Right atrium auricular region (tissue), 2 donors: ENCODE measurements at places on chromosomes 7 and 10.

DNA sequence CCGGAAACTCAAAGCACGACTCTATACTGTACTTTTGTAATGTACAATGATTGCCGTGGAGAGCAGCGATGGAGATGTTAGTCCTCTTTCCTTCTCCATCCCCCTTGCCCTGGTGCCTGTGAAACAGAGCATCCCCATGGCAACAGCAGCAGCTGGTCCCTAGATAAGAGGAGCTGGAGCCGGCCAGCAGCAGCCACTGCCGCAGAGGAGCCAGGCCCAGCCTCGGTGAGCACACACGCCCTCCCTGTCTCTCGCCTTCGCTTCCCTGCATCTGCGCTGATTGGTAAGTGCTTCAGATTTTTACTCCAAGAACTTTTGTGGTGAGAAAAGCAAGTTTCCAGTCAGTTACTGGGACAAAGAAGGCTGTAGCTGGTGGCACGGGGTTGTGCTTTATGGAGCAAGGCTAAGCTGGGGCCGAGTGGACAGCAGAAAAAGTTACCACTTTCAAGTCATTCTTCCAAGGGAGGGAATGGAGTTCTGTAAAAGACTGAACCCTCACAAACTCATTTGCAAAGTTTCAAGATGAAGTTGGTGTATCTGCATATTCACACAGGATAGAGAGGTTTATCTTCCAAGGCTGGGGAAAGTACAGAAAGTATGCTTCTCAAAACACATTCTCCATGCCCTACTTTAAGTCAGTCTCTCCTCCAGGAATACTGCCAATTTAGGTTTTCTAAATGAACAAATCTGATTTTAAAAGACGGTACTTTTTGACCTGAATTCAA lies at the start of gene PPP1R17:
TSS of gene PPP1R17 (plus strand) at position 192 of the 725 bp plus-strand sequence. CDS start 5,227 bp downstream, outside the sequence.
- H3K36me3 ChIP-seq: no peaks in the 10 kb centered on the region
- H3K4me3 ChIP-seq: no peak within 1 kb of the TSS
- H3K27ac ChIP-seq: no peak within 1 kb of the TSS
- H3K27me3 ChIP-seq: no peaks in the 10 kb centered on the region
- no peaks in the 10 kb centered on the region for H3K4me1 ChIP-seq

DNA sequence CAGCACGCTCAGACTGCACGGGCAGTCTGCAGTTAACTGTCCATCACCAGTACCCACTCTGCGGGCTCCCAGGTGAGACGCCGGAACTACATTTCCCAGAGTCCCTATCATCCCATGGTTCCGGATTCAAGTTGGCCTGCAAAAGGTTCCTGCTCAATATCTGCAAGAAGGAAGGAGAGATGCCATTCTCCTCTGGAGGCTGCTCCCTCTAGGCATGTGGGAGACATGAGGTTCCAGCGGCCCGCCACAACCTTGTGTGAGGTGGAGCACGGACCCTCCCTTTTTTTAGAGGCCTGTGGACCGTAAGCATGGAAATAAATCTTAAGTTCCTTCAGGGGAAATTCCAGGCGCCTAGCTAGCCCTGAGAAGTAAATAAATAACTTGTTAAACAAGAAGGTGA lies 29.7 kb downstream of the NUP42 start:
- no peaks in the 10 kb centered on the region for H3K27me3 ChIP-seq
- no peak overlapping the region for H3K27ac ChIP-seq
- no peaks in the 10 kb centered on the region for H3K4me1 ChIP-seq
- H3K36me3 ChIP-seq: no peaks in the 10 kb centered on the region

GRCh38 chr10:49781247-49781646 lies 19.1 kb upstream of the OGDHL start:
- H3K4me1 ChIP-seq: no peaks in the 10 kb centered on the region
- H3K27me3 ChIP-seq: no peaks in the 10 kb centered on the region
- no peak overlapping the region for H3K27ac ChIP-seq
- H3K4me3 ChIP-seq: no peak overlapping the region
- no peaks in the 10 kb centered on the region for H3K36me3 ChIP-seq
- no peak for DNase-seq

GRCh38 chr7:134966691-134967090 lies 19.6 kb upstream of the AGBL3 start:
- H3K27ac ChIP-seq: no peak overlapping the region
- DNase-seq: no peak
- H3K27me3 ChIP-seq: no peaks in the 10 kb centered on the region

DNA sequence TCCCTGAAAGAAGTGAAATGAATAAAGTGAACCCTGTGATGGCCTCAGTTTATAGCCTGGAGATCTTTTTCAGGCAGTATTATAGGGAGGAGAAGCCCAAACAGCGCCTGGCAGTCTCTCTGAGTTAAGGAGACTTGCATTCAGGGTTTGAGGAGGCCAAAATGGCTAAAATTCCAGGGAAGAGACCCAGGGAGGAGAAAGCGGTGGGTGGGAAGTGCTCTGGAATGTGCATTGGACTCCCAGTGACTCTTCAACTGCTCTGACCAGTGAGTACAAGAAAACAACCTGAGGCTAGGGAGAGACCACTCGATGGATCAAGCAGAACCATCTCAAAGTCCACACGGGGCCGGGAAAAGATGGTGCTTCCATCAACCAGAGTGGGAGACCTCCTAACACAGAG lies 35.3 kb upstream of the EPHB6 start:
- H3K4me3 ChIP-seq: no peak overlapping the region
- H3K4me1 ChIP-seq: no peaks in the 10 kb centered on the region
- no peak for DNase-seq
- H3K27ac ChIP-seq: no peak overlapping the region
- H3K27me3 ChIP-seq: no peaks in the 10 kb centered on the region

DNA sequence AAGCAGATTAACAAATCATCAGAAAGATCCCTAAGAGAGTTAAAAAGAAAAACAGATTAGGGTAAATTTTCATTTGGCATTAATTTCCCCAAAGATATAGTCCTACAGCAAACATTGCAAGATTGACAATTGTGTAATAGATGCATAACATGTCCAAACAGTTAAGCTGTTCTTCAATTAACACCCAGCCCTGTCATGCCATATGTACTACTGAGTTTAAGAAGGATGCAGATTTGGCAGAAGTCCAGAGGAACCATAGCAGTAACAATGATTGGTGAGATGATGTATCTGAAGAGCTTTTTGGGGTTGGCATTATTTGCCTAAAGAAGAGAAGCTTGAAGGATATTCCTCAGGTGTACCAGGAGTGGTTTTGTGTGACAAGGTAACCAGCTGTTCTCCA lies 287.6 kb downstream of the LRMDA start:
- H3K36me3 ChIP-seq: no peaks in the 10 kb centered on the region
- no peaks in the 10 kb centered on the region for H3K4me1 ChIP-seq
- H3K4me3 ChIP-seq: no peak overlapping the region
- H3K27ac ChIP-seq: no peak overlapping the region

- no peaks in the 10 kb centered on the region for H3K27me3 ChIP-seq
- no peak overlapping the region for H3K27ac ChIP-seq
- no peaks in the 10 kb centered on the region for H3K4me1 ChIP-seq
- H3K4me3 ChIP-seq: no peak overlapping the region
- DNase-seq: no peak
- no peaks in the 10 kb centered on the region for H3K36me3 ChIP-seq
These were observed 947.7 kb upstream of the SORCS1 start for GRCh38 chr10:108112218-108112617.

- H3K4me3 ChIP-seq: no peak overlapping the region
- H3K27me3 ChIP-seq: no peaks in the 10 kb centered on the region
- no peaks in the 10 kb centered on the region for H3K4me1 ChIP-seq
- no peak for DNase-seq
- no peaks in the 10 kb centered on the region for H3K36me3 ChIP-seq
- no peak overlapping the region for H3K27ac ChIP-seq
These were observed 392.4 kb upstream of the LRRN3 start for GRCh38 chr7:110698576-110698975.

GRCh38 chr7:608361-608760 lies 88.7 kb upstream of the PDGFA start:
- H3K27me3 ChIP-seq: no peaks in the 10 kb centered on the region
- H3K4me3 ChIP-seq: no peak overlapping the region
- no peaks in the 10 kb centered on the region for H3K36me3 ChIP-seq
- no peak for DNase-seq
- H3K27ac ChIP-seq: peak overlapping the region; percentile 14
- H3K4me1 ChIP-seq: no peaks in the 10 kb centered on the region

- no peaks in the 10 kb centered on the region for H3K27me3 ChIP-seq
- no peaks in the 10 kb centered on the region for H3K4me1 ChIP-seq
- H3K36me3 ChIP-seq: no peaks in the 10 kb centered on the region
- no peak overlapping the region for H3K4me3 ChIP-seq
- H3K27ac ChIP-seq: peak overlapping the region; percentile 53
These were observed 116.4 kb upstream of the LYZL2 start for GRCh38 chr10:30745953-30746352.

- no peak overlapping the region for H3K27ac ChIP-seq
- no peak overlapping the region for H3K4me3 ChIP-seq
- no peaks in the 10 kb centered on the region for H3K36me3 ChIP-seq
- DNase-seq: peak; percentile 58
These were observed 64.2 kb downstream of the PRLHR start for GRCh38 chr10:118531105-118531852.

GRCh38 chr7:79930604-79931003 lies 204.0 kb upstream of the GNAI1 start:
- H3K4me1 ChIP-seq: no peaks in the 10 kb centered on the region
- no peak overlapping the region for H3K4me3 ChIP-seq
- no peaks in the 10 kb centered on the region for H3K36me3 ChIP-seq
- no peak overlapping the region for H3K27ac ChIP-seq
- no peaks in the 10 kb centered on the region for H3K27me3 ChIP-seq

DNA sequence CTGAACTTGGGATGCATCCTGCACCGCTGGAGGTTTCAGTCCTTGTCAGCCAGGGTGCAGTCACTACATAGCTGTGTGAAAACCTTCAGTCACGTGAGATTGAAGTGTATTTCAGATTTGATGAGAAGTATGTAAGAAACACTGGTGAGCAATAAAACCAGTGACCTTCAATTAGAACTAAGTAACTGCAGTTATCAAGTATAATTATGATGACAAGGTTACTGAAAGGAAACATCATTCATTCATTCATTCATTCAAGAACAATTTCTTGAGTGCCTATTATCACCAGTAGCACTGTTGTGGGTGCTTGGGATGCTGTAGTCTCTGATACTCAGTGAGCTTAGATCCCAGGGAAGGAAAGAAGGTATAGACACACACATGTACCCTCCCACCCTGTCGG lies 33.6 kb downstream of the RHEB start:
- no peaks in the 10 kb centered on the region for H3K4me1 ChIP-seq
- no peak overlapping the region for H3K4me3 ChIP-seq
- no peak overlapping the region for H3K27ac ChIP-seq
- H3K36me3 ChIP-seq: peaks cover 95% of the 10 kb centered on the region
- no peaks in the 10 kb centered on the region for H3K27me3 ChIP-seq
- DNase-seq: no peak

DNA sequence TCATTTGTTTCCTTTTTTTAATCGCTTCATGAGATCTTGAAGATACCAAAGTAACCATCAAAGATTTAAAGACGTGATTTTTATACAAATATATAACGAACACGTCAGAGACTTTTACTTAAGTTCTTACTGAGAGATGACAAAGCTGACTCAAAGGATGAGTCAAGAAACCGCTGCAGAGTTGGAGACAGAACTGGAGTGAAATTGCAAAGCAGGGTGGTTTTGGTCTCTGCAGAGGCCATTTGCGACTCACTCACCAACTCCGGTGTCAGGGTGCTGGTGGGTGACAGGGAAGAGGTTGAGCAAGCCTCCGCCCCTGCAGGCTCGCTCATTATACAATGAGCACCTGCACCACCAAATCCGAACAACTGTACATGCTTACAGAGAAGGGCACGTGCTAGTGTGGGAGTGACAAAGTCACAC lies 75.2 kb downstream of the DNAJB6 start:
- peaks cover 8% of the 10 kb centered on the region for H3K4me1 ChIP-seq
- H3K27ac ChIP-seq: no peak overlapping the region
- H3K36me3 ChIP-seq: peaks cover 51% of the 10 kb centered on the region
- H3K4me3 ChIP-seq: no peak overlapping the region

DNA sequence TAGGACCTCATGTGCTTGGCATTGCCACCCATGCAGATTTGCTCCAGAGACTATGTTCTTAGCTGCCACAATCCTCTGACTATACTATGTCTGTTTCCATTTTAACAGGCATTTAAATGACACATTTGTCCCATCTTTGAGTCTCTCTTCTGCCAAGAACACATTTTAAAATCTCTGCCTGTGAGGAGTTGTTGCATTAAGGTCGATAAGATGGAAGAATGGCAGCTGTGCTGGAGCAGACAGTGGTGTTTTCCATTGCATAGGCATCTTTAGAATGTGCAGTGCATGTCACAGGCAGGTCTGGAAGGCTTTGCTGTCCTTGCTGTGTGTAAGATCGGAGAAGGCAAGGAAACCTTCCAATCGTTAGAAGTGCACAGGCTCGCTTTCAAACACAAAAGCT lies 70.9 kb upstream of the CELF2 start:
- no peaks in the 10 kb centered on the region for H3K27me3 ChIP-seq
- H3K27ac ChIP-seq: no peak overlapping the region
- DNase-seq: no peak
- no peak overlapping the region for H3K4me3 ChIP-seq
- no peaks in the 10 kb centered on the region for H3K4me1 ChIP-seq

DNA sequence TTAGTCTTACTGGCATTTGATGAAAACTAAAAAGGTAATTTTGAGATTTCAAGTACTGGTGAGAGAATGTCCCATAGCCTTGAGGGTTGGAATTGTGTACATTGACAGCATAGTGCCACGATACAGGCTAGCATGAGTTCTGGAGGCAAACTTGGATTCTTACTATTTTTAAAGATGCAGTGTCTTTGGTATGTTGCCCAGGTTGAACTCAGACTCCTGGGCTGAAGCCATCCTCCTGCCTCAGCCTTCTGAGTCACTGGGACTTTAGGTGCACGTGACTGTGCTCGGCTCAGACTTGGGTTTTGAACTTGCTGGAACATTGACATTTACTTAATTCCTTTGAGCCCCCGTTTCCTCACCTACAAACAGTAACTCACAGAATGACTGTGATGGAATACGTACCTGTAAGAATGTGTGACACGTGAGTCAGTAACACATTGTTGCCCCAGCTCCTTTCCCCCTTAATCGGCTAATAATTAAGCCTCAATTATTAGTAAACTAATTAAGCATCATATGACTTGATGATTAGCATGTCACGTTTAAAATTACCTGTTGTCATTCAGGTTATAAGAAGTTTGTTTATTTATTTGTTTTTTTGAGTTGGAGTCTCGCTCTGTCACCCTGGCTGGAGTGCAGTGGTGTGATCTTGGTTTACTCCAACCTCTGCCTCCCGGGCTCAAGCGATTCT lies 10.6 kb downstream of the DNAJB6 start:
- H3K27ac ChIP-seq: peak overlapping the region; percentile 63
- no peak overlapping the region for H3K4me3 ChIP-seq
- no peaks in the 10 kb centered on the region for H3K27me3 ChIP-seq
